GF-D8 (cell line): ENCODE measurements at places on chromosomes 1 and 21.

DNA sequence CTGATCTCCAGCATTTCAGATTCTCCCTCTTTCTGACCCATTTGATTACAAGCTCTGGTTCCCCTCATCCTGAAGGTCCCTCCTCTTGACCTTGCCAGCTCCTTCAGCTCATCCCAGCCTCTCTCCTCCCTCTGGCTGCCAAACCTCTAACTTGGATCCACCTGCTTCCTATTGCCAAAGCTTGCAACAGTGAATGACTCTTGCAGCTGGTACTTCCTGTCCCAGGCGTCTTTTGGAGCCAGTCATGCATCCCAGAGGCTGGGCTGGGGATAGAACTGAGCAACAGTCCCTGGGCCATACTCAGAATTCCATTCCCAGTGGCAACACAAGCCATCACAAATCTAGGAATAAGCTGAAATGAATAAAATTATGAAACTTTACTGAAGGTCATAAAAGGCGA, 27.7 kb upstream of the SPOCD1 start:
- DNase-seq: peak; percentile 11

DNA sequence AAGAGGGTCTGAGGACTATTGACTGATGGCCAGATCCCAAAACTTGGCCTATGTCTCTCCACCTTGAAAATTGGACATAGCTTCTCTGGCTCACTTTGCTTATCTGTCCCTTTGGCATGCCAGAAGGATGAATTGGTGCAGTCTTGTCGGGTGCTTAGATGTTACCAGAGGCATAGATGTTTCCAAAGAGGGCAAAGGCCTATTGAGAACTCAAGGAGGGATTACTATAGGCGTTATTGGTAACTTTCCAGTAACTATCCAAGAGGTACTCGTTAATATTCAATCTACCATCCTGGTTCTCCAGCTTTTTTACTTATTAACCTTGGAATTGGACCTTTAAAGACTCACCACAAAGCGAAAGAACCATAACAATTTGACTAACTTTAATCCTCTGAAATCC, 368.3 kb upstream of the ESRRG start:
- DNase-seq: no peak

DNA sequence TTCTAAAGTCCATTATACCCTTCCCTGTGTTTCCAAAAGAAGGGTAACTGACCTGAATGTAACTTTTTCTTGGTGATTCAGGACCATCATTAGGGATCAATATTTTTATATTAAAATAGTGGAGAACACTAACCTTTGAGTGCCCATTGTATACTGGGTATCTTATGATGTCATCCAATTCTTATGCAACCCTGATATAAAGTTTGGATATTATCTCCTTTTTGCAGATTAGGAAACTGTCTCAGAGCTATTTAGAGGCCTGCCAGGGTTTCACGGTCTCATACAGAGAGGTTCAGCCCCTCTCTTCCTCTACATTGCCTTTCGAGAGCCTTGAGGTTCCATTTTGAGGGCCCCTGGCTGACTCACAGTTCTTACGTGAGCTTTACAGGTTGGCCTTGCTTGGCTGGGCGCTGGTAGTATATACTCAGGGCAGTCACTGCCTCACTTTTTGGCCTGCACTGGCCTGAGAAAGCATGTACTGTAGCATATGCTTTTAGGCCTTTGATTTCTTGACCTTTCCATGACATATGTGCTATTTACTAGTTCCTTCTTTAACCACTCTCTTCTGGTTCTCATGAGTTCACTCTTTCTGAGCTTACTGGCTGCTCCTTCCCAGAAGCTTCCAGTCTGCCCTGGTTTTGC, 15.7 kb upstream of the FOXO6 start:
- DNase-seq: no peak

DNA sequence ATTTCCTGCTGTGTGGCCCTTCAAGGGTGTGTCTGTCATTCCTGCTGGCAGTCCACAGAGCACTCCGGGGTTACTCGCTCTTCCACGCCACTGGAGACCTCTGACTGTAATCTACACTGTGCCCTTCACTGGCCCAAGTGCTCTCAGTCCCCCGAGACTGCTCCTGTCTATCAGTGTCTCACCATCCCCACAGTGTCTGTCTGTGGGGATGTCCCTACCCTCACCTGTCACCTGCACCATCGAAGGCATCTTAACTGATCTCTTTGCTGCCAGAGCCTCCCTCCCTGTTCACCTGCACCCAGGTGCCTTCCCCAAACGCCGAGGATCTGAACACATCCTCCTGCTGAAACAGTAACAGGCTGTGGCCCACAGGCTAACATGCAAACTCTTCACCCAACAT, 136.7 kb downstream of the MATN1 start:
- no peak for DNase-seq

- no peak for DNase-seq
Observed at GRCh38 chr1:75328691-75329090, 194.5 kb downstream of the LHX8 start.

DNA sequence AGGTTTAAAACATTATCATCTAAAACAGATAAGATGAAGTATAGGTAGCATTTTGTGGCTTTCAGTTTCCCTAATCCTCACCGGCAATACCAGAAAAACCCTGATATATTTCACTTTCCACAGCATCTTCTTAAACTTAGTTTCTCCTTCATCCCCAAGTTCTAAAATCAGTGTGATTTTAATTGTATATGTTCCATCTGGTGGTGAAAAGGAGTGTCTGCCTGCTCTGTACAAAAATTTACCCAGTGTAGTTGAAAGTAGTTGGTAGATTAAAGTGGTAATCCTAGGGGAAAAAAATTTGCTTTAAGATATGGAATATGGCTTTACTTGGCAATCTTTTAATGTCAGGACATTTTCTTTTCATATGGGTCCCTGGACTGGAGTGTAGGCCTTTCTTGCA, 74.3 kb downstream of the CEP350 start:
- DNase-seq: no peak

GRCh38 chr1:107534632-107535031, 393.8 kb downstream of the NTNG1 start:
- DNase-seq: no peak

DNA sequence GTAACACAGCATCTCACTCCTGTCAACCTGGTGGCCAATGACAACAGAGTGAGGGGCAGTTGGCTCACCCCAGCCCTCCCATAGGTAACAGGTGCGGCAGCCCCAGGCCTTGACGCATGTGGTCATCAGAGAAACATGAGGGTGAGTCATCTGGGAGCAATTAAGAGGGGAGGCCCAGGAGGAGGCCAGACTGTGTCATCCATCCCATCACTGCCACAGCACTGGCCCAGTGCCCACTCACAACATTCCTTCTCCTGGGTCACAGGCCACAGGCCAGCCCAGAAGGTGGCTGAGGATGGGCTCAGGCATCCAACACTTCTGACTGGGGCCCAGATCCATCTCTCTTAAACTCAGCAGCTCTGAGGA, 17.1 kb downstream of the TEX35 start:
- no peak for DNase-seq

GRCh38 chr1:220879076-220879508, at the start of gene HLX:
HLX (plus strand) TSS chr1:220879443; CDS start chr1:220879858, 415 bp downstream.
- peak; percentile 82 for DNase-seq

- no peak for DNase-seq
Observed at GRCh38 chr1:34918977-34919561, 10.4 kb downstream of the DLGAP3 start.

GRCh38 chr1:107172450-107173170, 31.8 kb downstream of the NTNG1 start:
- DNase-seq: no peak

GRCh38 chr1:244657421-244657820, 4.5 kb downstream of the DESI2 start:
- no peak for DNase-seq

- peak; percentile 61 for DNase-seq
Observed at GRCh38 chr1:35202048-35202719, 9.2 kb upstream of the SFPQ start.

DNA sequence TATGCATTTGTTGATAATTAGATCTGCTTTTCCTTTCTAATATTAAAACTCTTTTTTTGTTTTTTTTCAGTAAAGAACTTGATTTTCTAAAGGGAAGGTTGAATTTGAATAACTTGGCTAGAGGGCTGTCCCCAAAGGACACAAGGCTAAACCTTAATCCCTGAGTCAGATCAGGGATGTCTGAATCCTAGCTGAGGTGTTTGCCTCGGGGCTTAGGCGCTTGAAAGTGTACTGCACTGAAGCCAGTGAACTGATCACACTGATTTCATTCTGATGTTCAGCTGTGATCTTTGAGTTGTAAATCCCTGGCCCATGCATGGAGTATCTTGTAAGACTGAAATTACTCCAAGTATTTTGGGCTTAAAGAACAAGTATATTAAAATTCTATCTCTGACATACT, 42.8 kb downstream of the MTR start:
- DNase-seq: no peak

DNA sequence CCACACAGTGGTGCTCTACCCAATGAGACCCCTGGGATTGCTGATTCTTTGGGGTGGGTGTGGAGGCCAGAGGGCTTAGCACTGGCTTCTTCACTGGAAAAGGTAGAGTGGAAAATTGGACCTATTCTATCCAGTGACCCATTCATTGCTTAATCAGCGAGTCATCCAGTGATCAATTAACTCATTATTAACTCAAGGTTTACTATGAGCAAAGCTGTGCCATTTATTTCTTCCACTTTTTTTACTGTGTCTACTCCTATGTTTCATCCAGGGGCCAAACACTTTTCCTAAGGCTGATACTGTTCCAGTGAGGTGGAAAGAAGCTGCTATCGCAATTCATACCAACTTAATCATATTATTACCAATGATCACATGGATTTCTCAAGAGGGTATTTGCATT, 363.9 kb downstream of the RPS6KC1 start:
- no peak for DNase-seq

DNA sequence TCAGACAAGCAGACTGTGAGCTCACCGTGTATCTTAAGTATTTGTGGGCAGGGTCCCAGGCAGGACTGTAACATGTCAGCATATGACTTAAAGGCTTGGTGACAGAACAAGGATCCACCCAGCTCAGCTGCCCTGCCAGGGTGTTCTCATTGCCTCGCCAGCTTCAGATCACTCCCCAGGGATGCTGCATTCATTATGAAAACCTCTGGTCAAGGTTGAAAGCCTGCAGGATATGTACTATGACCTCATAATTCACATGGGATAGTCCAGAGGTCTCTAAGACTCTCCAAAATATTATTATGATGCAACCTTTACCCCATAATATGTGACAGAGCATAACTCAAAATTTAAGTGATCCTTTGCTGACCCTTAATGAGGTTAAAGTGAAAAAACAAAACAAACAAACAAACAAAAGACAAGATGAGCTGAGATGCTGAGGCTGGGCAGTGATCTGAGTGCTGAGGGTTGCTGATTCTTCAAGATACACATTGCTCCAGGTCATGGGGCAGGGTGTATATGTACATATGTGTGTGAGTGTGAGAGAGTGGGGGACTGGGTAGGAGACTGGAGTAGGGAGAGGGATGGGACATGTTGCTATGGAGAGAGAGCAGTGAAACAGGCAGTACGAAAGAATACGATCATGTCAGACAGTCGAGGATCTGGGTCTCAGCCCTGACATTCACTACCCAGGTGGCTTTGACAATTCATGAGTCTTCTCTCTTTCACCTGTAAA, 98.8 kb upstream of the DUSP10 start:
- DNase-seq: no peak

DNA sequence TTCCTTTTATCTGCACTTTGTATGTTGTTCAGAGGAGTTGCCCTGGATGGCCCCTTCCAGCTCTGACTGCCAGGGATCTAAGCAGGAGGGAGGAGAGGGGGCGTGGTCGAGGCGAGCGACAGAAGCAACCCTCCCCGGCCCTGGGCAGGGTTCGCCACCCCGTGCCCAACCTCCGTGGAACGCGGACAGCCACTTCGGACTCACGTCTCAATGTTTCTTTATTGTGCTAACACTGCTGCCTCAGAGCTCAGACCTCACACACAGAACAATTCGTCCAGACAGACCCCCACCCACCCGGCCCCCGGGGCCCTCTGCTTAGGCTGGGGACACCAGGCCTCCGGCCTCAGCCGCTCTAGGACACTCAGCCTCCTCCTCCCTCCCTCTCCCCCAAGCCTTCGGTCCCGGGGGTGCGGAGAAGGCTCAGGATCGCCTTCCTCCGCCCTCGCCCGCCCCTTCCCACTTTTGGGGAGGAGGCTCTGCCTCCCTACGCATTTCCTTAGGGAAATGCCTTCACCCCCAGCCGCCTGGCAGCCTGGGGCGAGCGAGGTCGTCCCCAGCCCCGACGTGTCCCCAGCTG, 8.3 kb downstream of the VSIG8 start:
- DNase-seq: no peak

GRCh38 chr1:156708218-156708661, 2.9 kb upstream of the CRABP2 start:
- no peak for DNase-seq

GRCh38 chr1:152188673-152189591, 29.9 kb upstream of the RPTN start:
- DNase-seq: peak; percentile 13

- DNase-seq: no peak
Observed at GRCh38 chr21:44550807-44551206, 498 bp downstream of the KRTAP10-2 start.

- DNase-seq: no peak
Observed at GRCh38 chr1:168656485-168656884, 72.5 kb downstream of the DPT start.

GRCh38 chr1:234851450-234852438, 241.8 kb upstream of the IRF2BP2 start:
- DNase-seq: peak; percentile 65

DNA sequence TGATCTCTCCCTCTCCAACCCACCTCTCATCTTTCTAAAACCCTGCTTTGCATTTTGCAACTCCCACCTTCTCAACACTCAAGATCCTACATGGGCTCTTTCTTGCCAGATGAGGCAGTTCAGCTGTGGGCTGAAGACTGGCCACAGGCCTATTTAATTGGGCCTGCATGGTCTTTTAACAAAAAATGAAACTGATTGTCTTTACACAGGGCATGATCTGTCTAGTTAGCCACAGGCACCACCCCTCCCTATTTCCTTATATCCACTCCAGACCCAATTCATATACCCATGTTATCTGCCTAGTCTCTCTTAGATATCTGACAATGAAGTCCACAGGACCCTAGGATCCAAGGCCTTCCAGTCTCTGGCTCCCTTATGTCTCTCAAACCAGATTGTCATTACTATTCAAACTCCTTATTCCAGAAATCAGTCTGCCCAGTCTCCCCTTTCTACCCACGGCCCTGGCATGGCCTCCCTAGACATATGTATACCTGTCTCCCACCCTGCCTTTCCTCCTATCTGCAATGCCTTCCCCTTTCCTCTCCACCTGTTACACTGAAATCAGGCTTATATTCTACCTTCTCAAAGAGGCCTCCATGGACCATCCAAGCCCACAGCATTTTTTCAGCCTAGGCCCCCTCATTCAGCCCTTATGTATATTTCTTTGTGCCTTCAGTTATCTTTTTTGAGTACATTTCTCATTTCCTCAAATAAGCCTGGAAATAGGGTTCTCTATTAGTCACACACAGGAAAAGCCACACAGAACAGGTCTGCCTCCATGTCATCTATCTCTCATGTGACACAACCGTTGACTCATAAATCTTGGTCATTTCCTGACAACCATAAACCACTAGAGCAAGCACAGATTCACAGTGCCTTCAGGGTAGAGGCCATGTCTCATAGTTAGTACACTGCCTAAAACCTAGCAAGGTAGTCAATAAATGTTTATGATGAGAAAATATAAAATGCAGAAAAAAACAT, 39.0 kb downstream of the LPAR3 start:
- DNase-seq: peak; percentile 23
